HuH-7 (cell line): ENCODE measurements at places on chromosomes 12 and 14.

DNA sequence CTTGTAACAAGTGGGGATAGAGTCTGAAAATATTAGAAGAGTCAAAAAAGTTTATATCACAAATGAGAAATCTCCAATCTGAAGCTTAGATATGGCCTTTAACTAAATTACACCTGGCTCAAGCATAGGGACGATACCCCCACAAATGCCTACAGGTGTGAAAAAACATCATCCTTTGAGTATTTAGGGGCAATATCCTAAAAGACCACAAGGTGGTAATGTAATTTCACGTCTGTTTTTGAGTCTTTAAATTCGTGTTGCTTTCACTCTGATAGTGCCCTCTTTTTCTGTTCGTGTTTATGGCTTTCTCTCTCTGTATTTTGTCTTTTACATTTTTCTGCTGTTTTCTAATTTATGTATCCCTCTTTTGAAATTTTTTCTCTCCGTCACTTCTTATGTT is 84.3 kb downstream of the ETNK1 start:
- peak; percentile 52 for DNase-seq

DNA sequence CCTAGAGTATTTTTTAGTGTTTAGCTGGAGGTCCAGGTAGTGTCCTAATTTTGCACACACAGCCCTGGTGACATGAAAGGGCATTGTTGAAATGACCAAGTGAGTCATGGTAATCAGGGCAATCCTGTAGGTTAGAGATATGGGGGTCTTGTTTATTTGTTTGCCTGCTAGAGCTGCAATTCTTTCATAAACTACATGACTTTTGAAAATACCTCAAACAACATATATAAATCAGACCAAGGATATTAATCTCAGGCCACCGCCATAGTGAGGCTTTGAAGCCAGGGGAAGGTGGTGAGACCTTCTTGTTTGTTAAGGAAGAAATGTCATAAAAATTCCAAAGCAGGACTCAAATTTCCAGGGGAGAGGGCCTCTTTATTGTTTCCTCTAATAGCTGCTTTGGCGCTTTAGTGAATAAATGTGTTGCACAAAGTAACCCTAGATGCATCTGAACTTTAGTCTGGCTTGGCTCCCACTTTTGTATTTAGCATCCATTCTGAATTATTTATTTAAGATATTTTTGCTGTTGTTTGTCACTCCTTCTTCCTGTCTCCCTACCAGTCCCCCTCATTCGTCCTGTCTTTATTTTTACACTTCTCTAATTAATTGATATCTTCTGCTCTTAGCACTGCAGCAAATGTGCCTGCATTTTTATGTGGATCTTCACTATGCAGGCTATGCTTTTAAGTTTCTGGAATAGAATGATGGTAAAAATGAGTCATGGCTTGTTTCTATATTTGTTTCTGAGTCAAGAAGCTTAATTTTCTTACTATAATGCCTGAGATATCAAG is 430.3 kb downstream of the RAD51B start:
- peak; percentile 28 for DNase-seq

DNA sequence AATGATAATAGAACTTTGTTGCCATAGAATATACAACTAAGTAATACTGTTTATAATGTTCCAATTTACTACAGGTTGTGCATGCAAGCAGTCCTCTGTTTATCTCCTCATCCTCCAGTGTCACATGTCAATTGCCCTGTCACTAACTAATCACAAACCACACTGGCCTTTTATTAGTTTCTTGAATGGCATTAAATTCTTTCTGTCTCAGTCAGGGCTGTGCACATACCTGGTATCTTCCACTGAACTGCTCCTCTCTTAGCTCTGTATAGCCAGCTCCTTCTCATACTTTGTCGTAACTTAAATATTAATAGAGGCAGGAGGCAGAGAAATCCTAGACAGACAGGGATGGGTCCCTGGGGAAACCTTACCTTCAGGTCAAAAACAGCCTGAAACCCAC is 24.0 kb downstream of the GABARAPL1 start:
- DNase-seq: no peak

DNA sequence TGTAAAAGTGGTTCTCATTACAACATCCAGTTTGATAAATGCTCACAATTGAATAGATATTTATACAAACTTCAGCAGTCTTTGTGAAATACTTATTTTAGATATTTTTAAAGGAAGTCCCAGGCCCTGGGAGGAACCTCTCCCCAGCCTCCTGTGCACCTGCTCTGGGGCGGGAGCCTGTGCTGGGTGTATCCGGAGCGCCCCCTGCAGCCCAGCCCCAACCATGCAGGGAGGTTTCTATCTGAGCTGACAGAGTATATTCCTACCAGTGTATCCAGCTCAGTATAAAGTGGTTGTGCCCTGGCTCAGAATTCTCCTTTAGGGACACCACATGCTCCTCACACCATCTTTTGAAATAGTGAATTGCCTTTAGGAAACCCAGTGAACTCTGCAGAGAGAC is 851.8 kb downstream of the TMEM121 start:
- no peak for DNase-seq

- DNase-seq: no peak
These were observed 1.7 kb upstream of the CLEC4C start for GRCh38 chr12:7748852-7749251.

- DNase-seq: peak; percentile 17
These were observed 75.0 kb downstream of the TGFB3 start for GRCh38 chr14:75906680-75907280.
